ENCODE measurements at places on chromosomes 11 and 22.

DNA sequence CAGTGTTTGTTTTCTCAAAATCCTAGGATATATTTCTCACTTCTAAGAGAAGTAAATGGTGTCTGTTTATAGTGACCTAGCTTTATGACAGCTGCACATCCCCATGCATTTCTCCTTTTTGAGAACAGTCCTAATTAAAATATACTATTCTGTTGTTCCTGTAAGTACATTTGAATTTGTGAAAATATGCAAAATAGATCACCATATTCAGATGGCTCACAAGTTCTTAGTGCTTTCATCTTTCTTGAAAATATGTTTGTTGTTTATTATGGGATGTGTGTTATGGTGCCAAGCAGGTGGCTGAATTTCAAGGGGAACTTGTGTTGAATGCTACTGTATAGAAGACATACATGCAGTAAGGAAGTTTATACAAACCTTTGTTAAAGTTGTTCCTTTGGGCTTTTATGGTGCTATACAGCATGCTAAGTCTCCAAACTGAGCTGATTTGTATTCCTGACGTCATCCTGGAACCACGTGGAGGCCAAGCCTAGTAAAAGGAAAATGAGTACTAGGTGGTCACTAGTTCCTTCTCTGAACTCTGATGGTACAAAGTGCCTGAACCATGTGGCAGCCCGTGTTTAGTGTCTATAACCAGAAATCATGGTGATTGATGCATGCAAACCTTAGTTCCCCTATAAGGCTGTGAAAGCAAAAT, 7.8 kb upstream of the VSTM5 start:
- peak; percentile 38 for DNase-seq

GRCh38 chr11:69660001-69660500, 15.1 kb downstream of the LTO1 start:
- DNase-seq: no peak

DNA sequence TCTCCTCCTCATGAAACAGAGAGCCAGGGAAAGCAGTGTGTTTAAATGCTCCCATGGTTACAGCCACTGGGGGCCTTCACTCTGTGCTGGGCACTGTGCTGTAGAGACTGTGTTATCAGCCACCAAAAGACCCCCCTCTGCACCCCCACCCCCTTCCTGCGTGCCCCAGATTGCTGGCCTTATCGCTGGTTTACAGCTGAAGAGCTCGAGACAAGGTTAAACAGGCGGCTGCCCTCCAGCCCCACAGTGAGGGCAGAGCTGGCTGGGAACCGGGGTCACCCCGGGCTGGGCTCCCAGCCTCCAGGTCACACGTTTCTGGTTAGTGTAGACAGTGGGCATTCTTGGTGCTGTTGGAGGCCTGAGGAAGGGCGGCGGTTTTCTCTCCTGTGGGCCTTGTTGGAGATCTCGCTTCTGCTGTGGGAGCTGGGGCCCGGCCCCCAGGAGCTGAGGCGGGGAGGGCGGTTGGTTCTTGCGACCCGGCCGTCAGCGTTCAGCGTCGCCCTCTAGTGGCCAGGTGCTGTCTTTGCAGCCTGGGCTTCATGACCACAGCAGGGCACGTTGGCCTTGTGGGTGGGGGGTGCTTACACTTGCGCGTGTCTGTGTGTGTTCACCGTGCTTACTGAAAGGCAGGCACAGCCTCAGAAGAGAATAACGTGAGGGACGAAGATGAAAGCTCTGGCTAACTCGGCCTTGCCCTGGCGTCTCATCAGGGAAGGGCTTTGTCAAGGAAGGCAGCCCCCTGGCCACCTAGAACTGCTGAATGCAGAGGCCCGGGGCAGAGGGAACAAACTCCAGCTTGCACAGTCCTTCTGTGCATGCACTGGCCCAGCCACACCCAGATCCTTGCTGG, 40.8 kb downstream of the TBC1D22A start:
- DNase-seq: no peak

- no peak for DNase-seq
These were observed 599 bp downstream of the NPTXR start for GRCh38 chr22:38843201-38843656.

DNA sequence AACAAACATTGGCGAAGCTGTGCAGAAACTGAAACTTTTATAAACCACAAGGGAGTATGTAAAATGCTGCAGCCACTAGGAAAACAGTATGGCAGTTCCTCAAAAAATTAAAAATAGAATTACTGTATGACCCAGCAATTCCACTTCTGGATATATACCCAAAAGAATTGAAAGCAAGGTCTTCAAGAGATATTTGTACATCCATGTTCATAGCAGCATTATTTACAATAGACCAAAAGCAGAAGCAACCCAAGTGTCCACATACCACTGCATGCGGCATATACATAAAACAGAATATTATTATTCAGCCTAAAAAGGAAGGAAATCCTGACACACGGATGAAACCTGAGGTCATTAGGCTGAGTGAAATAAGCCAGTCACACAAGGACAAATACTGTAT, 85.8 kb downstream of the RELT start:
- DNase-seq: no peak

- no peak for DNase-seq
These were observed 43.6 kb downstream of the CTSC start for GRCh38 chr11:88293931-88294330.

DNA sequence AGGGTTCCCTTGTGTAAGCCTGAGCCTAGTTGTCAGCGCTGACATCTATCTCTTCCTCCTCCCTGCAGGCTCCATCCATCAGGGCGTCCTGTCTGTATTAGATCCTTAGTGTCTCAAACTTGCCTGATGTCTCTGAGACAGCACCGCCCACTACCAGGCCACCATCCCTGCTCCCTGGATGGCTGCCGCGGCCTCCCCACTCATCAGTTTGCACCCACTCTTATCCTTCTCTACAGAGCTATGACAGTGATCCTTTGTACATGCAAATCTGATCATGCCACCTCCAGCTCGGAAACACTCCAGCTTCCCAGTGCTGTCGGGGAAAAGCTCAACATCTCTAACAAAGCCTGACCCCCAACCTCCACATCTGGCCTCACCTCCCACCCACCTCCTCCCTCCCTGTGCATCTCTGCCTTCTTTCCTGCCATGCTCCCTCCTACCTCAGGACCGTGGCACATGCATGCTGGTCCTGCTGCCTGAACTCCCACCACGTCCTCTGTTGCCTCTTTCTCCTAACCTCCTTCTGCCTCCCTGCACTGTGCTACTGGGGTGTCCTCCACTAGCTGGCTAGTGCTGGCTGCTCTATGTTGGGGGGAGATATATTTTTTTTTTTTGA, 61.6 kb upstream of the EIF3D start:
- DNase-seq: no peak

- DNase-seq: no peak
These were observed 49.0 kb downstream of the PPFIA1 start for GRCh38 chr11:70319396-70320076.

- peak; percentile 85 for DNase-seq
These were observed 16.0 kb downstream of the TXN2 start for GRCh38 chr22:36465232-36466021.

DNA sequence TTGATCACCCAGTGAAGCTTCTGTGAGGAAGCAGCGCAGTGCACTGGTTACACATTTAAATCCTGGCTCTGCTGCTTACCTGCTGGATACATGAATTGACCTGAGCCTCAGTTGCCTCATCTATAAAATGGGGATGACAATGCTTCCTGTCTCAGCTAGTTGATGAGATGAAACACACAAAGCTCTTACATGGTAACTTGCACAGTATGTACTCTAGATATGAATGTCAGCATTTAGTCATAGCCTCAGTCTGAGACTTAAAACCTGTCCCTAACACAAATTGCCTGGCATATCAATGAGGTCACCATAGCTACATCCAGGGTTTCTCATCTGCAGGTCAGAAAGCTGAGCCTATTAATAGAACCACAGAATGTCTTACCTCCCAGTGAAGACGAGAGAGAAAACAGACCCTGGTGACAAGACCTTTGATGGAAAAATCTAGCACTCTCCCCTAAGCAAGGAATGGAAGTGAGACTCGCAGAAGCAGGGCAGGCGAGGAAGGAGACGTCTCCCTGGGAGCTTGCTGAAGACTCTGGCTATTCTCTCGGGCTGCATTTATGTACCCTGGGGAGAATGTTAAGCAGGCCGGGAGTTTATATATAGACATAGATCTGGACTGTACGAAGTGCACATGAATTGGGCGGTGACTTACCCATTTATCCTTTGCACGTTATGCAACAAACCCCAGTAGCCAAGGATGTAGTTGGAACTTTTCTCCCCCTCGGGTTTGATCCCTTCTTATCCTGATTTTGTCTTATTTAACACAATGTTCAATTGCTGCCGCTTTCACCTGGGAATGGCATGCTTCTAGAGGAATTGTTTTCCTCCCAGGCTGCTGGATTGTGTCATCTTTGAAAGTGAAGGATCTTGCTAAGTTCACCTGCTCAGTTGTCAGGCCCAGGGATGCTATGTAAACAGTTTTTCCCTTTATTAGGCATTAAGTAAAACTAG, 18.0 kb downstream of the SDHAF2 start:
- no peak for DNase-seq

DNA sequence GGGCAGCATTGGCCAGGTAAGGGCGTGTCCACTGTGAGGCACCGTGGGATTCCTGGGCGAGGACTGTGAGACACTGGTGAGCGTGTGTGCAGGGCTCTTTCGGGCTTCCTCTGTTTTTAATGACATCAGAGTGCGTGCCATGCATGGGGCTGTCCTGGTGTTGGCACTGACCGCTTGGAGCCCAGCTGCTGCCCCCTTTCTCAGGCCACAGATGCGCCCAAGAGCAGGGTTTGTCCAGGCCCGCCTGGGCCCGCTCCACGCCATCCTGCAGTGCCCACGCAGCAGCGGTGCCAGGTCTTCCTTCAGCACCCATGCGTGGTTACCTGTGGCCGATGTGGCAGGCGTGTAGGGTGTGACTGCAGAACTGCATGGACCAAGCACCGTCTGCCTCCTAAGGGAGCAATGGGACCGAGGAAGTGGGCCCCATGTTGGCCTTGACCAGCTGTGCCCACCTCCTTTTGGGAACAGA, 72.3 kb upstream of the SEPTIN5 start:
- DNase-seq: no peak

DNA sequence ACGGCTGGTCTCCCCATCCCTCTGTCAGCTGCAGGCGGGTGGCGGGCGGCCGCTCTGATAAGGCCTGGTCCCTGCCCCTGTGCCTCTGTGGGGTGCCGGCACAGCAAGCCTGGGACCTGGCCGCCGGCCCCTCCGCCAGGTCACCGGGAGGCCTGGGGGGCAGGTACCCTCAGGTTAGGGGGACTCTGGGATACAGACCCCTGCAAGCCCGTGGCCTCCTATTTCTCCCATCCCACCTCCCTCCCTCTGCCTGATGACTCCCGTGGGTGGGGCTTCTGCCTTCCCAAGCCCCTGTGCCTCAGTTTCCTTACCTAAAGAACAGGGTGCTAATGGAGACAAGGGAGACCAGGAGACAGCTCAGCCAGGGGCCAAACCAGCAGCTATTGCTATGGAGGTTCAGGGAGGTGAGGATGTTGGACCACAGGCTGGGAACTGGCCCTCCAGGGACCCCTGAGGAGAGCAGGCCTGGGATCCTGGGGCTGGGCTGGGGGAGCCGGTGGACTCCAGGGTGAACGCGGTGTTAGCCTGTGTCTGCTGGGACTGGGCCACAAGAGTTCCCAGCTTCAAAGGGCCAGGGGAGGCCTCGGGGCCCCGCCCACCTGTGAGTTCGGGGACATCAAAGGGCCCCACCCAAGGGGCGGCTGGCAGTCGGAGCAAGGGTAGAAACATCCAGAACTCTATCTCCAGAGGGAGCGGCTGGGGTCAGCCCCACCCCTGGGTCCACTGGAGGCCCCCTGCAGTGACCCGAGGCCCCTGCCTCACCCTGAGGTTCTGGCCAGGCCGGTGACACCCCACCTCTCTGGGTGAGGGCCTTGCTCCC, 32.0 kb upstream of the TH start:
- no peak for DNase-seq

DNA sequence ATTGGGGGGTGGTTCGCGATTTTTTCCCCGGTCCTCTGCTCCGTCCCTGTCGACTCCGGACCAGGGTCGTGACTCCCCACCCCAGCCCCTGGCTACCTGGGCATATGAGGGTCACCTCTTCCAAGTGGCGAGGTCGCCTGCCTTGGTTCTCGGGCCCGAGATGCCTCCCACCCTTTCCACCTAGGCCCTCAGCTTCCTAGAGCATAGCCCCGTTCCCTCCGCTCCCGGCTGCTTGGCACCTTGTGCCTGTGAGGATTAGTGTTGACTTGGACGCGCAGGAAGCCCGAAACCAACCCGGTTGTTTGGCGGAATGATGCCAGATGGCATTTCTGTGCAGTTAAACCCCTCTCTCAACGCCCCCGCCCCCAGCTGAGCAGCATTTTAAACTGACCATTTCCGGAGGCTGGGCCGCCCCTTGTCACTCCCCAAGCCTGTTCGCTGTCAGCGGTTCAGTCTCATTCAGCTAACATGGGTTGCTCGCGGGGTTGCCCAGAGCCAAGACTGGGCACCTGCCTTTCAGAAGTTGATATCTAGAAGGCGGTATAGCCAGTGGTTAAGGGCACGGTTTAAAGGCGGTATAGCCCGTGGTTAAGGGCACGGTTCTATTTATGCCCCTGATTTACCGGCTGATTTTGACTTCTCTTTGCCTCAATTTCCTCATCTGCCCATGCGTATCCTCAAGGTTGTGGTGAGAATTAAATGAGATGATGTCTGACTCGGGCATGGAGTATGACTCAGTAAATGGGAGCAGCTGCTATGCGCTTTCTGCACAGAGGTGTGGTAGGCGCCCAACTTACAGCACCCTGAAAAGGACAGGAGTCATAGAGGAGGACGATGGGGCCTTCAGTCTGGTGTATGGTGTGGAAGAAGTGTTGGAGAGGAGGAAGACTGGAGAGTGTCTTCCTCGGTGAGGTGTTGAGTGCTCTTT, 639 bp downstream of the INCENP start:
- no peak for DNase-seq

Measured in right atrium auricular region (tissue), 2 donors.